ENCODE measurements at places on chromosomes 4 and X.

GRCh38 chr4:82802911-82803310 lies 4.3 kb upstream of the SCD5 start:
- no peak for DNase-seq

GRCh38 chr4:159366966-159367780 lies 264.3 kb downstream of the RAPGEF2 start:
- DNase-seq = no peak

- peak; percentile 30 for DNase-seq
Observed at GRCh38 chr4:118034053-118034785, at the start of gene NDST3. NDST3 (plus strand) TSS chr4:118034486; CDS start chr4:118053911, 19,425 bp downstream.

DNA sequence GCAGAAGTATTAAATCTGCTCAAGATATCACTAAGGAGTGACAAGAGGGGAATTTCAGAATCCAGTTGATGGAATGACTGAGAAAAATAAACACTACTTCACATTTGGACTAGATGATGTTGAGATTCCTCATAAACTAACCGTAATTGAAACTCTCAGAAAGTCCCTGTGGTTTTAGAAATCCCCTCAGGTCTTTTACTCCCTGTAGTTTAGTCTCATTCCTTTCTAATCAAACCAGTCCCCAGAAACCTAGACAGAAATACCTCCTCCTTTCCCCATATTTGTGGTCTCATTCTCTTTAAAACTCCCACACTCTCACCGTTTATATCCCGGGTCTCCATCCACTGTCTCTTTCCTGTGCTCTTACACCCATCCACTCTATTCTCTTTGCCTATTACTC lies 15.0 kb upstream of the TLR1 start:
- peak; percentile 29 for DNase-seq

DNA sequence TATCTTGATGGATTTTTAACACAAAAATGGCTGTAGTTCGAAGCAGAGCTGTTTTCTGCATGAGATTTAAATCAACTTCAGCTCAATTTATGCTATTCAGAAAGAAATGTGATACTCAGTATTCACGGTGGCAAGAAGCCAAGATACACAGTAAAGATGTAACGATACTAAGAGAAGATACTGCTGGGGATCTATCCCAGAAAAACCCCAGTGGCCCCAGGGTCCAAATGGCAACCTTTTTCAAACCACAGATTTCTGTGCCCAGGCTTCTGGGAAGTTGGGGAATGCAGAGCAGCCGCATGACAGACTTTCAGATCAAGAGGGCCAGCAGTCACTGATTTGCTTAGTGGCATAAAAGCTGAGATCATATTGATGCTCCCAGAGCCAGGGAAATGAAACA lies 353.9 kb downstream of the AFF2 start:
- DNase-seq = no peak

- no peak for DNase-seq
Observed at GRCh38 chrX:2272337-2272736, 228.4 kb downstream of the DHRSX start.

- DNase-seq = no peak
Observed at GRCh38 chrX:153688911-153689590, 1.3 kb downstream of the SLC6A8 start.

GRCh38 chr4:99943904-99944437 lies 2.4 kb downstream of the DNAJB14 start:
- peak; percentile 33 for DNase-seq

GRCh38 chr4:15884666-15885065 lies 53.9 kb downstream of the FGFBP1 start:
- DNase-seq = no peak

DNA sequence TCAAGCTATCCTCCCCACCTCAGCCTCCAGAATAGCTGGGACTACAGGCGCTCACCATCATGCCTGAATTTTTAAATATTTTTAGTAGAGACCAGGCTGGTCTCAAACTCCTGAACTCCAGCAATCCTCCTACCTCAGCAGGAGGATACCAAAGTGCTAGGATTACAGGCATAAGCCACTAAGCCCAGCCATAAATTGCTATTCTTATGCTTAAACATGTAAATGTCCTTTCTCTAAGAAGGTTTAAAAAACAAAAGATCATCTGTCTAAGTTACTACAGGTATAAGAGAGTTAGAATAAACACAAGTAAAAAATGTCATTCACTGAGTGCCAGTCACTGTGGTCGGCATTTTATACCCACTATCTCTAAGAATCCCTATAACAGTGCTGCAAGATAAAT lies 28.3 kb downstream of the PRMT9 start:
- DNase-seq = no peak

Data from activated CD4-positive, alpha-beta T cell treated with anti-CD3 and anti-CD28 coated beads, Interleukin-2, amount 50 U/mL, for 16 hours (primary cell).